Stimulated activated CD8-positive, alpha-beta memory T cell treated with anti-CD3 and anti-CD28 coated beads, Interleukin-2, amount 100 ng/mL, for 1 hour (primary cell): ENCODE measurements at places on chromosomes 3 and 15.

DNA sequence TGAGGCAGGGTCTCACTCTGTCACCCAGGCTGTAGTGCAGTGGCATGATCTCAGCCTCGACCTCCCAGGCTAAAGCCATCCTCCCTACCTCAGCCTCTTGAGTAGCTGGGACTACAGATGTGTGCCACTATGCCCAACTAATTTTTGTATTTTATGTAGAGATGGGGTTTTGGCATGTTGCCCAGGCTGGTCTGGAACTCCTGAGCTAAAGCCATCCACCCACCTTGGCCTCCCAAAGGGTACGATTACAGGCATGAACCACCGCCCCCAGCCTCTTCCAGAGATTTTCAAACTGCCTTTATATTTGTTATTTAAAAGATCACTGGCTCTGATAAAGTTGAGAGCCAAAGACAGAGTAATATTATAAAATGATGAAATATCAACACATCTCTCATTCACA lies 37.3 kb downstream of the BSN start:
- no peak for DNase-seq

GRCh38 chr3:160176923-160177322 lies 48.3 kb upstream of the C3orf80 start:
- DNase-seq: no peak

DNA sequence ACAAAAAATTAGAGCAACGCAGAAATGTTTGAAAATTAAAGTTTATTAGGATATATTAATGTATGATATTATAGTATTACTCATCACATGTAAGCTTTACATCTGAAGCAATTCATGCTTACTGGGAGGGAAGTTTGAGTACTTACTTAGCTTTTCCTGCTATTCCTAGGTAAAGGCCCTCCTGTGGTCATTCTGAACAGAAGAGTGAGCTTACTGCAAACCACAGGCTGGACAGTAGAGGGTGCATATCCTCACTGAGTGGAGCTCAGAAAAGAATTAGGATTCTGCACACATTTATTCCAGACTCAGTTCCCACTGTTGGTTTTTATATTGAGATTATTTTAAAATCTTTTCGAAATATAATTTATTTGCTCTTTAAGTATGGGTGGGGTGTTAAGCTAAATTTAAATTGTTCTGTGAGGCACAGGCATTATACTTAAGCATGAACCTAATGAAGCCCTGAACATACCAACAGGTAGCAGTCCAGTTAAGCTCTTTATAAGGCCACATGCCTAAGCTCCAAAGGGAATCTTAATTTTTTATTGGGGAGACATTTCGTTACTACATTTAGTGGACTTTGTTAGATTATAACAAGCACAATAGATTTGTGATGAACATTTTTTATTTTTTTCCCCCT lies 10.2 kb downstream of the MRPS22 start:
- no peak for DNase-seq

GRCh38 chr3:8768364-8769087 lies 887 bp downstream of the OXTR start:
- no peak for DNase-seq

DNA sequence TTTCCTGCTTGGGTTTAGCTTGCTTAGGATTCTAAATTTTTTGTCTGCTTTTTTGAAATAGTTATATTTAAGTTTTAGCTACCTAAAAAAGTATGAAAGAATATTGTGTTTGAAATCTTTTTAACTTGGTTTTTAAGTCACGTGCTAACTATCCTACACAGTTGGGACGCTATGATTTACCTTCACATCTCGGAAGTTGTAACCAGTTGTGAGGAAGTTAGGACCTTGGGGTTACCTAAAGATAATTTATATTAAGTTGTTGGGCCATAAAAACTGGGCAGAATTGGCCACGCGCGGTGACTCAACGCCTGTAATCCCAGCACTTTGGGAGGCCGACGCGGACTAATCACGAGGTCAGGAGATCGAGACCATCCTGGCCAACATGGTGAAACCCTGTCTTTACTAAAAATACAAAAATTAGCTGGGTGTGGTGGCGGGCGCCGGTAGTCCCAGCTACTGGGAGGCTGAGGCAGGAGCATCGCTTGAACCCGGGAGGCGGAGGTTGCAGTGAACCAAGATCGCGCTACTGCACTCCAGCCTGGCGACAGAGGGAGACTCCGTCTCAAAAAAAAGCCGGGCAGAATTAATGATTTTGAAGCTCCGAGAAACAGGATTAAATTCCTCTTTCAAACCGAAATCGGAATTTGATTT lies 1.0 kb downstream of the ZFAND6 start:
- DNase-seq: no peak
